ENCODE measurements at places on chromosomes 16 and 17.

DNA sequence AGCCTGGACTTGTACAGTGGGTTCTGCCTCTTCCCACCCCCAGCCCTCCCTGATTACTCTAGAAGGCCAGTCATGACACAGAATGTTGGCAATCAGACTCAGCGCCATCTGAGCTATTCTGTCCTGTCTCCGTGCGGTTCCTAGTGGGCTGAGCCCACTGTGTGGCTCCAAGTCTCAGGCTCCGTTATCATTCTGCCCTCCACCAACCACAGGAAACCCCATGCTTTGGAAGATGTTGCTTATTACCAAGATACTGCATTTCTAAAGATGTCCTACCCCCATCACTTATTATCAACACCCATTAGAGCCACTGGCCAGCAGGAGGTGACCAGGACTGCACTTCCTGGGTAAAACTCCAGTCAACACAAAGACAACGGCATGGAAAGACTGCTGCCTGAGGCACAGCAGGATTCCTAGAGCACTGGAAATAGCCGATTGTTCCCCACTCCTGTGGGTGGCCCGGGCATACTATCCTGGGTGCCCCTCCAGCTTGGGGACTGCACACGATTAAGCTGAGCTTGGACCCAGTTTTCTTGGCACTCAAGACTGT lies 133.6 kb downstream of the AATF start:
- DNase-seq, result no peak

- no peak for DNase-seq
Observed at GRCh38 chr17:71392715-71393567, 727.9 kb upstream of the SOX9 start.

DNA sequence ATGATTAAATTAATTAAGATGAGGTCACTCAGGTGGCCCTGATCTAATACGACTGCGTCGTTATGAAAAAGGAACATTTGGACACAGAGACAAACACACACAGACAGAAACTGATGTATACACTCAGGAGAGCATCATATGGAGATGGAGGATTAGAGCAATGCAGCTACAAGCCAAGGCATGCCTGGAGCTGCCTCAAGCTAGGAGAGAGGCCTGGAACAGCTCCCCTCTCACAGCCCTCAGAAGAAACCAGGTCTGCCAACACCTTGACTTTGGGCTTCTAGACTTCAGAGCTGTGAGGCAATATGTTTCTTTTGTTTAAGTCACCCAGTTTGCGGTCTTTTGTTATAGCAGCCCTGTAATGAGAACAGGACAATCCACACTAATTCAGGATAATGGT lies 318.9 kb downstream of the HS3ST3B1 start:
- no peak for DNase-seq

- no peak for DNase-seq
Observed at GRCh38 chr17:5841862-5842261, 228.3 kb upstream of the WSCD1 start.

GRCh38 chr16:20137194-20137593 lies 63.5 kb upstream of the GPR139 start:
- DNase-seq, result no peak

DNA sequence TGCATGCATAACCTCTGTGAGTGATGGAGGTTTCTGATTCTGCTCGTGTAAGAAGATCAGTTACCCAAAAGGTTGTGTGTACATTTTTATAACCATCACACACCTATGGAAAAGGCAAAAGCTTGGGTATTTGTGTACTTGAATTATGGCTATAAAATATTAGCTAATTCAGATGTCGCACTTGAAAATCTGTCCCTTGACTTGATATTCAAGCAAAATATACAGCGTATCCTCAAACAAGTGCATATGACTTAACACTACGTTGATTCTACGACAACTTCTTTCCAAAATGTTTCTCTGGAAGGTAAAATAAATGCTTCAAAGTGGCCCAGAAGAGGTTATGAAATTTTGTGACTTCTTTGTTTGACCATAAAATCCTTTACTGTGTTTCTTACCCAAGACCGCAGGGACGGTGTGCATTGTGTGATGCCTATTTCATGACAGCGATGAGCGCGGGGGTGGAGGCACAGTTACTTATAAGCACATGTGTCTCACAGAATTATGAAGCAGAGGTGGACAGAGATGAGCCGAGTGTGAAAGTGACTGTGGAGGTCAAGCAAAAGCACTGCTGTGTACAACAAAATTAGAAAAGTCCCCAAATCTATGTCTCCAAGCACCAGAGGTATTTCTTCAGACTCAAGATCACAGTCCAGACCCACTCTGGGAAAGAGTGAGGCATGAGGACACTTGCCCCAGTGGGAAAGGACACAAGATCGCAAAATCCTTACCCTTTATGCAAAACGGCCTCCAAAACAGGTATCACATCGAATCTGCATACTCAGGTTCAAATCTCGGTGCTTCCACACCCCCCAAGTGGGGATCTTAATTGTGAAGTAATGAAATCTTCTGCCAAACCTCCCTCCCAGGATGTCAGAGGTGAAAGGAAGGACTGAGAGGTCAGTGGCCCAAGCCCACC lies 4.1 kb upstream of the HOXB9 start:
- no peak for DNase-seq

GRCh38 chr16:69120096-69120664 lies 12.2 kb downstream of the CHTF8 start:
- DNase-seq, result no peak

DNA sequence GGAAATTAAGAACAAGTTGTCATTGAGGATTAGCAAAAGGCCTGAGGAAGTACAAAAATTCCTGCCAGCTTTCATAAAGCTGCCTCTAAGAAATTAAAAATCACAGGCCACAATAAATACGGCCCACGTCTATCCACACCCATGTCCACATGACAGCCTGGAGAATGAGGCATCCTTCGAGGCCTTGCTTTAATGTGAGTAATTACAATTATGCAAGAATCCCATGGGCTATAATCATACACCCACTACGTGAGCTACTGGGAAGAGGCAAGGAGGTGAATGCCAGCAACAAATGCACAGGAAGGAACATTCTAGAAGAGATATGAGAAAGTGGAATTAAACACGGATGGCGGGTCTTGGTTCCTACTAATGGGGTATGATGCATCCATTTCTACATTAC lies 65.4 kb upstream of the ZFHX3 start:
- no peak for DNase-seq

All from esophagus squamous epithelium (tissue), 5 donors.